ENCODE measurements at places on chromosomes 6 and 20.

- DNase-seq: no peak
Measured at GRCh38 chr6:75480425-75480824, 13.2 kb downstream of the FILIP1 start.

DNA sequence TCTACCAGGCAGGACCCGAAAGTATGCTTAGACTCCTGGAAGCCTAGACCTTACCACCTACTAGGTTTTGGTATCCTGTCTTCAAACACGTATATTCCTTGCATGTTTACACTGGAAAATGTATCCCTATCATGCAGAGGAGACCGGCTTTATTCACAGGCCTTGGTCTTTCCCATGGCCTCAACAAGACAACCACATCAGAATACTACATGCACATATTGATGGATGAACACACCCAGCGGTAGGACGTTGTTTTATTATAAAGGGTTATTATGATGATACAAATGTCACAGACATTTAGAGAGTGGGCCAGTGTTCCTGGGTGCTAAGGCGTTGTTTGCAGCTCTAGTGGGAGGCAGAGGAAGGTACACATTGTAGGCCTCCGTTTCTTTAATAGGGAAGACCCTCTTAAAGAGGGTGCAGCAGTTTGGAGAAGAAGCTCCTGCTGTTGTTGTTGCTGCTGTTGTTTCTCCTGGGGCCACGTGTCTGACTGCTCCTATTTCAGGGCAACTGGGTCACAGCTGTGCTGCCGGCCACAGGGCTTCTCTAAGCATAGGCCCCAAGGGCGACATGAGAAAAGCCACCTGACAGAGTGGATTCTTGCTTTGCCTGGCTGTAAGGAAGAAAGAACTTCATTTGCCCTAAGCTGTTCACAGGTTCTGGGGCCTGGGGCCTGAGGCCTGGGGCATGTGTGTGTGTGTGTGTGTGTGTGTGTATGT is 98.3 kb upstream of the SASH1 start:
- DNase-seq: no peak

DNA sequence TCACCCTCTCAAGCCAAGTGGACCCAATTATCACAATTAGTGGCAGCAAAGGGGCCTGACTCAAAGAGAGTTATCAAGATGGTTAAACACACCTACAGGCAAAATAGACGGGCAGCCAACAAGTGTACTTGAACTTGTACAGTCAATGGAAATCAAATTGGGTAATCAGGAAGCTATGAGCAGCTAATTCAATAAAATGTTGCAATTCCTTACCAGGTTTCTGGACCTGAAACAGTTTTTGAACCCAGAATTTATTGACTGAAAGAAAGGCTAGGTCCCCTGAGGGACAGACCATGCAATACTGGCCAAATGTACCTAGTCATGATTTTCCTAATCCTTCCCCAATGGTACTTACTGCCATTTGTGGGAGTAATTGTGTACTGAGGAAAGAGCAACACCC is 679.8 kb downstream of the EPM2A start:
- DNase-seq: no peak

- DNase-seq: no peak
Measured at GRCh38 chr6:145904391-145904790, 59.8 kb downstream of the SHPRH start.

- no peak for DNase-seq
Measured at GRCh38 chr20:23362392-23363256, 642 bp downstream of the GZF1 start.

DNA sequence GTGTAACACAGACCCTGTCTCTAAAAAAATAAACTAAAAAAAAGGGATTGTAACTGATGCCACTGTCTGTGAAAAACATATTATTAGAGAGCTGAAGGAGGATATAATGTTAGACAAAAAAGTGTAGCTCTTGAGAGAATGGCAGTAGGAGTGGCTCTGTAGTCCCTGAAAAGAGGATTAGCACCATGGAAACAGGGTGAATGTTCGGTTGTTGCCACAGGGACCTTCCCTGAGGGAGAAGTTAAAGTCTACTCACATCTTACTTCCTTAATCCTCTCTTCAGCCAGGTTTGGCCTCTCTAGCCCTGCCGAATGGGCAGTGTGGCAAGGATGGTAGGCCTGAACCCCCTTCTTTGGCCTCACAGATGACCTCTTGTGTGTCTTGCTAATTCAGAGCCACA is 12.1 kb downstream of the SCAND1 start:
- no peak for DNase-seq

All from activated CD4-positive, alpha-beta T cell treated with anti-CD3 and anti-CD28 coated beads for 24 hours (primary cell).